HAP-1 (cell line): ENCODE measurements at places on chromosomes 2 and 18.
A peak's percentile ranks its signal among the peaks of the same experiment; 100 is the strongest.

GRCh38 chr2:73406996-73407395 lies 21.4 kb downstream of the ALMS1 start:
- no peak for DNase-seq

GRCh38 chr2:207283356-207283755 lies 117.6 kb upstream of the KLF7 start:
- DNase-seq = no peak

GRCh38 chr2:134250840-134251461 lies 2.9 kb upstream of the MGAT5 start:
- DNase-seq = no peak

DNA sequence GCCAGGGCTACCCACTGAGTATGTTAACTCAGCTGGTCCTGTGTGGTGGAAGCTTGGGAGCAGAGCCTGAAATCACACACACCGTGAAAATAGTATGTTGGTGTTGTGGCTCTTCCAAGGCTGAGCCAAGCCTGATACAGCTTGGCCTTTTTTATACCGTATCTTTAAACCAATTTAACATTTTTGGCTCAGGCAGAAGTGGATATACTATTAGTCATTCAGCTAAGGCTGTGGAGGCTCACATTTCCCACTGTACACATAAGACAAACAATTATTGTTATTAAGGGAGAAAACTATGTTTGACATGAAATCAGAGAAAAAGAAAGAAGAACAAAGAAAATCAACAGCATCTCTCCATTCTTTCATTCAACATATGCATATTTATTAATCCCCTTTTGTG lies 159.0 kb downstream of the BCL11A start:
- no peak for DNase-seq

- DNase-seq = no peak
These were observed 97.4 kb upstream of the ITGA6 start for GRCh38 chr2:172329774-172330671.

- no peak for DNase-seq
These were observed 27.2 kb downstream of the GALNT14 start for GRCh38 chr2:31110998-31111397.

DNA sequence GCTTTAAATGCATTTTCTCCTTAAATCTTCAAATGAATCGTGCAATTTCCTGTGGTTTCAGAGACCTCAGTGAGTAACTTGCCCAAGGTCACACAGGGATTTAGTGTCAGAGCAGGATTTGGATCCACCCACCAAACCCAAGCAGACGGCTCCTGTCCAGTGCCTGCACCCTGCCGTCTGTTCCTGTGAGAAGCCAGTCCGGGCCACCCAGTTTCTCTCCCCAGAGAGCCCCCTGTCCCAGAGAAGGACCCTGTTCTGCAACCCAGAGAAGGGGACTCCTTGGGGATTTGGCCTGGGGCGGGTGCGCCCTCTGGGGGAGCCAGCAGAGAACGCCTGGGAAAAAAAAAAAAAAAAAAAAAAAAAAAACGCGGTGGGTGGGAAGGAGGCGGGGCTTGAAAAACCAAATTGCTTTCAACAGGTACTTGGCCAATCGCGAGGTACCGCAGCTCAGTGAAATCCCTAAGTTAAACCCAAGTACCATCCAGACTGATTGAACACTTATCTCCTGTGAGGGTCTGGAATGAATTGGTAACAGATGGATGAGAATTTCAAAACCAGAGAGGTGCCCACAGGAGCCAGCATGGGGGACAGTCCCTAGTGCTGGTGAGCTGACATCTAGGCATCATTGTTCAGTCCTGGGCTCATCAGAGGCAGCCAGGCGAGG lies 30.9 kb upstream of the REEP1 start:
- DNase-seq = peak; percentile 21

DNA sequence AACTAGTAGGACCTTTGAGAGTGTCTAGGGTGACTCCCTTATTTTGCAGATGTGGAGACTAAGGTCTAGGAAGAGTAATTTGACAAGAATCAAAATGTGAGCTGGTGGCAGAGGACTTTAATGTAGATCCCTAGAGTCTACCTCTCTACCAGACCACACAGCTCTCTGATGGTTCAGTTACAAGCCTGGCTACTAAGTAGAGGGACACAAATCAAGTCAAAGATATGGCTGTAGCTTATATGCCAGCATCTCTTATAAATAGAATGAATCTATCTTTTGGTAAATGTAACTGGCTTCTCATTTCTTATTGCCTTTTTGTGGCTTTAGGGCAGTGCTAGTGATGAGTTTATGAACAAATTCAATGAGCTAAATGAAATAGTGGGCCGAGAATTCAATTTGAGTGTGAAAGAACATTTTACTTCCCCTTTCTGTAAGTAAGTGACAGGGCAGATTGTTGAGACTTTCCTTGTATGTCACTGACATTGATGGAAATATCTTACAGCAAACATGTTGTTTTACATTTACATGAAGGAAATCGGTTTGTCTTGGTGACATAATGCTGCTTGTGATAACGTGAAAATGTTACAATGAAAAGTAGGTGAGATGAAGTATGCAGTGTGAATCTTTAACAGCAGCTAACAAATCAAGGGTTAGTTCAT lies 28.3 kb downstream of the CSRNP3 start:
- DNase-seq = no peak

- DNase-seq = no peak
These were observed 112.3 kb upstream of the LYPD1 start for GRCh38 chr2:132782176-132782783.

DNA sequence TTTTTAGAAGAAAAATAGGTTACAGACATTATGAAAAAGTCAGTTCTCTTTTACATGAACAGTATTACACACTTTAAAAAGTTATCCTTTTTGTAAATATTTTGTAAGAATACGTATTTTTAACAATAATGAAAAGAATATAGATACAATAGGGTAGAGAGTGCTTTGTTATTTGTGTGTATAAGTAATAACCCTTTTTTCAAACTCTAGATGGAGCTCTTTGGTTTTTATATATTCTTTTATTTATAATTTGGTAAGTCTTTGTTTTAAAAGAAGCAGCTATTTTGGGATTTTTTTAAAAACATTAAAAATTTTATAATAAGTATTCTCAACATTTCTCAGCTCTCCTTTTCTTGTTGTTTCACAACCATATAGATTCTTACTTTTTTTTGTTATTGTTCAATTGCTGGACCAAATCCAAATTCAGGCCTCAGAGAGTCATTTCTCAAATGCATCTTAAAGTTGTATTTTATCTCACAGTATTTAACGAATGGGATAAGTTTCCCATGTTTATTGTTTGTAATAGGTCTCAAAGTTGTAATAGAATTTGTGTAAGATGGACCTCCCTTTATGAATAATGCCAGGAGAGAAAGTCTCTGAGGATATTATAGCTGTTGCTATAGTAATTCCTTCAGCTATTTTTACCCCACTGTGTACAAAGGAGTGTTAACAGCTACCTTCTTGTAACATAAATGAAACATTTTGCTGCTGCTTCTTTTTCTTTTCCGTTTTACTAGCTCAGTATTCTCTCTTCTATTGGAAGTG lies 46.4 kb downstream of the ACYP2 start:
- no peak for DNase-seq

DNA sequence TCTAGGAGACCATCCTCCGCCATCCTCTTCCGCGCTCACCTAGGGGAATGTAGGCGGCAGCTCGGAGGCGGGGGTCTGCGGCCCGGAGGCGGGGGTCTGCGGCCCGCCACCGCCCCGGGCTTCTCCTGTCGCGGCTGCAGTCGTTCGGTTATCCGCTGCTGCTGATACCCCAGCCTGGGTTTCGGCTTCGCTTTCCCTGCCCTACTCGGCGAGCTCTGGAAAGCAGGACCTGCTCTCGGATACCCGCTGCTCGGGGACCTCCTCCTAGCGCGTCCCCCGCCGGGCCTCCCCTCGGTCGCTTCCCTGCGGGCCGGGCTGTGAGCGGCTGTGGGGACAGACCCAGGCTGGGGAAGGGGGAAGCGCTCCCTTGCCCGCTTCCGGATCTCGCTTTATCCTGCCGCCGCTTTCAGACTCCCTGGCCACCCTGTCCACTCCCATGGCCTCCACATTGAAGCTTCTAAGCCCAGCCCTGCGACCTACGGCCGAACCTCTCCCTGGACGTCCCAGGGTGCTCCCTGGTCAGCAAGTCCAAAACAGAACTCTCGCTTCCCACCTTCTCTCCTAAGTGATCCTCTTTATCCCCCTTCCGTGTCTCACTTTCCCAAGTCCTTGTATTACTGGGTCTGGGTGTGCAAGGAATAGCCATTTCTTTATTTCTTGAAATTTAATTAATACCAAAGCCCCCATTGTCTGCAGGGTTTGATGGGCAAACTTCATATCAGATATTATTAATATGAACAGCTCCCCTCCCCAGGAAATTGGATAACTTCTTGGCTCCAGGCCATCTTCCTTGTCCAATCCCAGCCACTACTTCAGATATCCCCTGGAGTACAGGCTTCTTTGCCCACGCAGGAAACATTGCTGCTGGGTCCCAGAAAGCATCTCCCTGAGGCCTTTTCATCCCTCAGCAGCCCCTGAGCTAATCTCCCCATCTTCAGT lies 769 bp downstream of the FKBP1B start:
- no peak for DNase-seq

DNA sequence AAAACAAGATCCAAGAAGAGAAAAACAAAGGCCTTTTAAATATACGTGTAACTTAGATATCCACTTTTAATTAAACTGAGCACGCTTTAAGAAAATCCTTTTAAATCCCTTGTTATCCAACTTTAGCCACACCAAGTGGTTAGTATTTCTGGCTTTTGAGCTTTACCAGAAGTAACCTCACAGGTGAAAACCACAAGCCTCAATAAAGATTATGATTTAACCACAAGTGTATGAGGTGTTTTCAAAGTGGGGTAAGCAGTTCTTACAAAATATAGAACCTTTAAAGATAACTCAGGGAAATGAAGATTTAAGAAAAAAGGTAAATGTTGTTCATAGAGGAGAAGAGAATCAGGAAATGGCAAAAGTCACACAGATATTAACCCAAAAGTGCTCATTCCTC lies 58.4 kb upstream of the CDCA7 start:
- no peak for DNase-seq

GRCh38 chr2:46082531-46083485 lies 214.4 kb upstream of the EPAS1 start:
- no peak for DNase-seq

DNA sequence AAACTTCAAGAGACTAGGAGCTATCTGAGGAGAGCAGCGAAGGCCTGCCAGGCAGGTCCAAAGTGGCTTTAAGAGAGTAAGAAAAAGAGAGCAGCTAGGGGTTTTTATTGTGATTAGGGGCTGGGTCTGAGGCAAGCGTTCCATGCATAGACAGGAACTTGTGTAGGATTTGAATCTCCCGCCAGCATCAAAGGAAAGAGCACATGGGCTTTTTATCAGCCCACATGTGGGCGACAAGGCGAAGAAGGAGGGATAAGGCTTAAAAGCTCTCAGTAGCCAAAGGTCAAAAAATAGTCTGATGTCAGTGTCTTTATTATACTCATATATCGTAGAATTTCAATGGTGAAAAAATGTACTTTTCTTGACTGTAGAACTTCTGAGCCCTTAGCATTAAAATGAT lies 178.5 kb upstream of the TMEFF2 start:
- no peak for DNase-seq

GRCh38 chr18:50441016-50441415 lies 66.2 kb downstream of the SKA1 start:
- DNase-seq = no peak

DNA sequence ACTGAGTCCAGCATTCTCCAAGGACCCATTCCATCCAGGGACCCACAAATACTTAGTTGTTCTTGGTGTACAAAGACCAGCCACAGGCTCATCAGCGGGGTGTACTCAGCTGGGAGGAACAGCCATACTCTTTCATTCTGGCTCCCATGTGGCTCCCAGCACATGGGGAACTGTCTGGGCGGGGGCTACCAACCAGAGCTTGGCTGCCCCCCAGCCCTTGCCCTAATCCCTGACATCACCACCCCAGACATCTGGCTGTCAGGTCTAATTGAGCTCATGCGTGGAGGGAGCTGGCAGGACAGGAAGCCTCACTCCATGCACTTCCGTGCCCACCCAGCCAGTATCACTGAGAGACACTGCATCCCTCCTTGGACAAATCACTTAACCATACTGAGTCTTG lies 283.6 kb downstream of the DYSF start:
- no peak for DNase-seq

DNA sequence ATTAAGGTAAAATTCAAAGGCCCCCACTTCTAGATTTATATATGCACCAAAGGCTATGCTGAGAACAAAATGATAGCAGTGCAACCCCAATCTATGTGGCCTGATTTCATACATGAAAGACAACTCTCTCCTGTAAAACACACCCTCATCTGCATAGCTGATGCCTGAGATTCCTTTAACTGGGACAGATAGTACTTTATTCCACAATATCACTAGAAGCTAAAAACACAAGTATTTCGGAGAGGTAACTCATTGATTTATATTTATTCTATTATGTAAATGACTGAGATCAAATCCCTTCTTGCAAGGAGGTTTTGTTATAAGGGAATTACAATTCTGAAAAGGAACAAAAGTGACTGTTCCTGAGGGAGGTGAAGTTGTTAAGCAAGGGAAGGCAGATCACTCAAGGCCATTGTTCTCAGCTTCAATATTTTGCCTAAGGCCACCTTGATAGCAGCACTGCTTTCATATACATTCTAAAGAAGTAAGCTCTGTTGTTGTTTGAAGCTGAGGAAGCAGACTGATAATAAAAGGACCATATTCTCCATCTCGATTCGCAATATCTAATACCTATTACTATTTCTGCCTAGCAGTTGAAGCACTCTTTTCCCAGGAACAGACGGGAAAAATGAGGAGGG lies 471.0 kb upstream of the CDH7 start:
- DNase-seq = peak; percentile 58

DNA sequence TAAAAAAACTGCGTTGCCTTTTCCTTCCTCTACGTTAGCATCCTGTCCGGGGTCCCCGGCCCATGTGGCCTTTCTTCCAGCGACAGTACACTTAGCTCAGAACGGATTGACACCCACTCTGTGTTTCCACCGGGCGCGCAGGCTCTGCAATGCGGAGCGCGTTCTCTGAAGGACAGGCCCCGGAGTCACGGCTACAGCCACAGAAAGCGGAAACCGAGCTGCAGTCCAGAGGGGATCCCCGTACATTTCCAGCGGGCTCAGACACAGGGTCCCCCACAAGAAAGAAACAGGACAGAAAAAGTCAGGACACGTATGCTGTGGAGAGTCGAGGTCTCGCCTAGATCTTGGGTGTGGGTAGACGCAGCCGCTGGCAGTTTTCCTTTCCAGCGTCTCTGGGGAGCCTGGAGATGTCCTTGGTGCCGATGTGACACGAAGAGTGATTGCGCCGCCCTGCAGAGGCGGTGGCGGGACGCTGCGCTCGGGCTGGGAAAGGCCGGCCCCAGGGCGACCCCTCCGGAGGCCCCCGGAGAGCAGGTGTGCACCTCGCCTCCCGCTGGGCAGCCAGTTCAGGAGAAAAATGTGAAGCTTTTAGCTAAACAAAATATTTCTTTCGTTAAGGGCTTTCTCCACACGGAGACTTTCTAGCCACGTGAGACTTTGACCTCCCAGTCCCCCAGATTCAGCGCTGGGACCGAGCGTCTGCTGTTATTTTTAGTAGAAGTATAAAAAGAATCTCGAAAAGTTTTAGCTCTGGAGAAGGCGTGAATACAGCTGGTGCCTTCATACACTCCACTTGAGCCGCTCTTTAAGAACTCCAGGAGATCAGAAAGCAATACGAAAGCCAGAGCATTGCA lies 1.3 kb upstream of the ACKR3 start:
- DNase-seq = no peak
